CD4-positive, alpha-beta T cell treated with Interferon alpha-2 for 1 hour (primary cell): ENCODE measurements at places on chromosomes 2 and 18.

DNA sequence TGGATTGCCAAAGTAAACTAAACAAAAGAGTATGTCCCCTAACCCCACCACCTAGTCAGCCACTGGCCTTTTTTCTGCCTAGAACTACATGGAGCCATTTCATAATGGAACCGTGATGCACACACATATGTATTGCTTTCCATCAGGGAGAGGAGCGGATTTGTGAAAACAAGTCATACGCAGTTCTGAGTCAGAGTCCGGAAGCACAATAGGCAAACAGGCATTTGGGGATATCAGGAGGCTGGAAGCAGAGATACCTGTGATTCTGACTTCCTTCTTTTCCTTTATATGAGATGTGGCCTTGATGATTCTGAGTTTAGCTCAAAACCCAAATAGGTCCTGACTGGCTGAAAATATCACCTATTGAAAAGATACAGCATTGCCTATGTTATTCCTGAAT is 93.5 kb downstream of the TMEM163 start:
- no peak for DNase-seq

DNA sequence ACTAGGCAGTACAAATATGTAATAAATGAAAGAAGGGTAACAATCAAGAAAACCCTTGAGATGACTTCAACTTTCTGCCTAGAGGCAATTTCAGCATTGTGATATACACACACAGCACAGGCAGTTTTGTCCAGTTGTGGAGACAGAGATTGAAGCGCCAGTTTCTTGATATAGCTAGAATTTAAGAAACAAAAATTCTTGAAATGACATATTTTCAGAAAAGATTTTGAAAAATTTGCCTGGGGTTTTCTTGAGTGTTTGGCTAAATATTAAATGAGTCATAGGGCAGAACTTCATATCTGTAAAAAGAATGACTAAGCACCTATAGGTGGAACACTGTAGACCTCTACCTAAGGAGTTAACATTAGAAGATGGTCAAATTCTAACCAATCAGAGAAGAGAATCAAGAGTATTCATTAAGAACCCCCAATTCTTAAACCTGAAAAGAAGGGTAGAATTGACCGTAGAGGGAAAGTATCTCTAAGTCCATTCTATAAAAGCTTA is 1266.8 kb upstream of the TMEFF2 start:
- DNase-seq: no peak

- DNase-seq: no peak
Measured at GRCh38 chr2:24853996-24854395, 60.8 kb downstream of the CENPO start.

- no peak for DNase-seq
Measured at GRCh38 chr18:73577365-73577764, 570.3 kb downstream of the FBXO15 start.

GRCh38 chr18:35611518-35611917 is 30.0 kb downstream of the GALNT1 start:
- DNase-seq: no peak
